ENCODE measurements at places on chromosomes 2 and 18.

GRCh38 chr2:36892805-36893204 is 73.5 kb downstream of the STRN start:
- DNase-seq = no peak
- H3K4me3 ChIP-seq = no peak overlapping the region
- H3K27ac ChIP-seq = peak overlapping the region; percentile 3
- H3K36me3 ChIP-seq = peaks cover 4% of the 10 kb centered on the region

GRCh38 chr18:417495-417894 is 83.0 kb downstream of the COLEC12 start:
- no peaks in the 10 kb centered on the region for H3K36me3 ChIP-seq
- peaks cover 26% of the 10 kb centered on the region for H3K27me3 ChIP-seq
- H3K4me1 ChIP-seq = no peaks in the 10 kb centered on the region
- H3K4me3 ChIP-seq = no peak overlapping the region
- no peak overlapping the region for H3K27ac ChIP-seq

DNA sequence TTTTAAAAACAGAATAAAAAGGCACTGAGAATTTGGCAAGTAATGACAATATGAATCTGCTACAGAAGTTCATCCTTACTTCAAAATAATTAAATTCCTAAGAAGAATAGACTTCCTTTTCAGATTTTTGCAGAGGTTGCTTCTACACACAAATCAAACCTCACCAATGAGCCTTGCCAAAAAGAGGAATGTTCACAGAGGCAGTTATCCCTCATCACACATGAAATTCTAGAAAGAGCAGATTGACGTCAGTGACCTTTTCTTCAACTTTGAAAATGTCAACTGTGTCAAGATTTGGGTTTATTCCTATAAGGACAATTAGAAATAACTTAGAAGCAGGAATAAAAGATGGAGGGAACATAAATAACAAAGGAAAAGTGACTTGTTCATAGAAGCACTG is 64.6 kb downstream of the MBD2 start:
- no peak for DNase-seq
- H3K36me3 ChIP-seq = peaks cover 11% of the 10 kb centered on the region
- peaks cover 15% of the 10 kb centered on the region for H3K4me1 ChIP-seq
- H3K4me3 ChIP-seq = no peak overlapping the region
- peak overlapping the region; percentile 43 for H3K27ac ChIP-seq

GRCh38 chr2:69181806-69182427 is 168.9 kb downstream of the ANTXR1 start:
- no peak for DNase-seq
- no peak overlapping the region for H3K27ac ChIP-seq
- H3K4me1 ChIP-seq = peaks cover 6% of the 10 kb centered on the region
- peaks cover 57% of the 10 kb centered on the region for H3K27me3 ChIP-seq
- H3K36me3 ChIP-seq = peaks cover 2% of the 10 kb centered on the region

GRCh38 chr2:38602136-38602731 is 494 bp downstream of the HNRNPLL start:
- H3K4me3 ChIP-seq = peak overlapping the region; percentile 96
- no peaks in the 10 kb centered on the region for H3K36me3 ChIP-seq
- peak; percentile 28 for DNase-seq
- H3K27me3 ChIP-seq = no peaks in the 10 kb centered on the region
- H3K27ac ChIP-seq = peak overlapping the region; percentile 98

GRCh38 chr18:78937166-78937565 is 42.5 kb upstream of the SALL3 start:
- H3K36me3 ChIP-seq = no peaks in the 10 kb centered on the region
- no peaks in the 10 kb centered on the region for H3K4me1 ChIP-seq
- H3K4me3 ChIP-seq = no peak overlapping the region
- H3K27ac ChIP-seq = no peak overlapping the region
- H3K27me3 ChIP-seq = peaks cover 26% of the 10 kb centered on the region
- no peak for DNase-seq

DNA sequence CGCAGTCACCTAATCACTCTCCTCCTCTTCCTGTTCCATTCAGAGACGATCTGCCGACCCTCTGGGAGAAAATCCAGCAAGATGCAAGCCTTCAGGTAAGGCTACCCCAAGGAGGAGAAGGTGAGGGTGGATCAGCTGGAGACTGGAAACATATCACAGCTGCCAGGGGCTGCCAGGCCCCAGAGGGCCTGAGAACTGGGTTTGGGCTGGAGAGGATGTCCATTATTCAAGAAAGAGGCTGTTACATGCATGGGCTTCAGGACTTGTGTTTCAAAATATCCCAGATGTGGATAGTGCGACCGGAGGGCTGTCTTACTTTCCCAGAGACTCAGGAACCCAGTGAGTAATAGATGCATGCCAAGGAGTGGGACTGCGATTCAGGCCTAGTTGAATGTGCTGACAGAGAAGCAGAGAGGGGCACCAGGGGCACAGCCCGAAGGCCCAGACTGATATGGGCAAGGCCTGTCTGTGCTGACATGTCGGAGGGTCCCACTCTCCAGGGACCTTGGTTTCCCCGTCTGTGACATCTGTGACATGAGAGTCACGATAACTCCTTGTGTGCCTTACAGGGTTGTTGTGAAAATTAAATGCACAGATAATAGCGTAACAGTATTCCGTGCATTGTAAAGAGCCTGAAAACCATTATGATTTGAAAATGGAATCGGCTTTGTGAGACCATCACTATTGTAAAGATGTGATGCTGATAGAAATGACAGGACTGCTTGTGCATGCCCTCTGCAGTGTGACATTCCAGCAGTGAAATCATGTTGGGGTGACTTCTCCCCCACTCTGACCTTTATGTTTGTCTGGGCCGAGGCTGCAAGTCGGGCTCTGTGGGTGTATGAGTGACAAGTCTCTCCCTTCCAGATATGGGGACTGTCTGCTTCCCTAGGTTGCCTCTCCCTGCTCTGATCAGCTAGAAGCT is 510 bp downstream of the IL1RN start:
- H3K4me3 ChIP-seq = no peak overlapping the region
- no peaks in the 10 kb centered on the region for H3K36me3 ChIP-seq
- no peak overlapping the region for H3K27ac ChIP-seq
- H3K4me1 ChIP-seq = peaks cover 10% of the 10 kb centered on the region

GRCh38 chr2:181753686-181754085 is 73.4 kb upstream of the NEUROD1 start:
- H3K27me3 ChIP-seq = peaks cover 67% of the 10 kb centered on the region
- no peak overlapping the region for H3K4me3 ChIP-seq
- peaks cover 5% of the 10 kb centered on the region for H3K36me3 ChIP-seq

GRCh38 chr2:216018709-216019108 is 5.4 kb upstream of the MREG start:
- H3K27me3 ChIP-seq = no peaks in the 10 kb centered on the region
- peaks cover 3% of the 10 kb centered on the region for H3K36me3 ChIP-seq
- H3K4me1 ChIP-seq = peaks cover 22% of the 10 kb centered on the region

GRCh38 chr2:85178980-85179411 is 45.8 kb downstream of the TCF7L1 start:
- DNase-seq = no peak
- H3K4me1 ChIP-seq = peaks cover 12% of the 10 kb centered on the region
- no peak overlapping the region for H3K4me3 ChIP-seq
- H3K36me3 ChIP-seq = peaks cover 3% of the 10 kb centered on the region

DNA sequence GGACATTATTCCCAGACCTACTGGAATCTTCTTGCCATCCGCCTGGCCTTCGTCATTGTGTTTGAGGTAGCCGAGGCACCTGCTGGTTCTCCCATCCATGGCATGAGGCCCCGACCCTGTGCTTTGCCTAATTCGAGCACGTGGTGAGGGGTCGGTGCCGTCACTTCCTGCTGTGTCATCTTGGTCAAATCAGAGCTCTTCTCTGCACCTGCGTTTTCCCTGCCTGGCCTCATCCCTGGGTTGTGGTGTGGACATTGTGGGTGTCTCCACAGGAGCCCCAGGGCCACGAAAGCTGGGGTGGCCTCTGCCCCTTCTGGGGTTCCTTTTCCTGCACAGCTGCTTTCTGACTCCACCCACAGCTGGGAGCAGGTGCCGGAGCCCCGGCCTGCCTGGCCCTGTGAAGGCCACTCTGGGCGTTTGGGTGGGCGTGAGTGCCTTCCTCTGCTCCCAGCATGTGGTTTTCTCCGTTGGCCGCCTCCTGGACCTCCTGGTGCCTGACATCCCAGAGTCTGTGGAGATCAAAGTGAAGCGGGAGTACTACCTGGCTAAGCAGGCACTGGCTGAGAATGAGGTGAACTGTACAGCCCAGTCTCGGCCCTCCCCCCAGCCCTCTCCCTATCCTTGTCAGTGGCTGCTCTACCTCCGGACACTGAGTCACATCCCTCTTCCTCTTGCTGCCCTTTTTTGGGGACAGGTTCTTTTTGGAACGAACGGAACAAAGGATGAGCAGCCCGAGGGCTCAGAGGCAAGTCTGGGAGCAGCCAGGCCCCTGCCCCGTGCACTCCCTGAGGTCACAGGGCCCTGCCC is 34.9 kb downstream of the ANO7 start:
- H3K27ac ChIP-seq = no peak overlapping the region
- H3K4me3 ChIP-seq = peak overlapping the region; percentile 43
- DNase-seq = no peak
- no peaks in the 10 kb centered on the region for H3K27me3 ChIP-seq

GRCh38 chr18:2192562-2192961 is 378.7 kb downstream of the METTL4 start:
- no peak overlapping the region for H3K27ac ChIP-seq
- no peaks in the 10 kb centered on the region for H3K36me3 ChIP-seq
- no peaks in the 10 kb centered on the region for H3K4me1 ChIP-seq
- no peaks in the 10 kb centered on the region for H3K27me3 ChIP-seq
- H3K4me3 ChIP-seq = no peak overlapping the region

DNA sequence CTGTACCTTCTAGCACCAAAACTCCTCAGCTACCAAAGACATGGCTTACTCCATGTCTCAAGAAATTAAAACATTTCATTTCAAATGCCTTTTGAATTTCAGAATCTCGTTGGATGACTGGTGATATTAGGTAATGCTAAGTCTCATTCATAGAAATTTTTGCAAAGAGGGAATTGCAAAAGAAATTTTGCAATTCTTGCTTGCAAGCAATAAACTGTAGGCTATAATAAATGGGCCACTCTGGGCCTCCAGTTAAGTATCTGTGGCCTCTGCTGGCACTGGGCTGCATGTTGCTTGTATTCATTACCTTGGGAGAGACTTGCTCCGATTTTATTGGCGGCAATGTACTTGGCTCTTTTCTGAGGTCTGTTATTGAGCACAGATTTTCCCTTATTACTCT is 2.8 kb upstream of the LCLAT1 start:
- peaks cover 19% of the 10 kb centered on the region for H3K4me1 ChIP-seq
- H3K4me3 ChIP-seq = no peak overlapping the region
- no peaks in the 10 kb centered on the region for H3K27me3 ChIP-seq
- peaks cover 2% of the 10 kb centered on the region for H3K36me3 ChIP-seq

- H3K27ac ChIP-seq = no peak overlapping the region
- H3K27me3 ChIP-seq = no peaks in the 10 kb centered on the region
- no peak overlapping the region for H3K4me3 ChIP-seq
- no peaks in the 10 kb centered on the region for H3K36me3 ChIP-seq
- DNase-seq = no peak
Measured at GRCh38 chr2:59041139-59041538, 800.0 kb upstream of the FANCL start.

DNA sequence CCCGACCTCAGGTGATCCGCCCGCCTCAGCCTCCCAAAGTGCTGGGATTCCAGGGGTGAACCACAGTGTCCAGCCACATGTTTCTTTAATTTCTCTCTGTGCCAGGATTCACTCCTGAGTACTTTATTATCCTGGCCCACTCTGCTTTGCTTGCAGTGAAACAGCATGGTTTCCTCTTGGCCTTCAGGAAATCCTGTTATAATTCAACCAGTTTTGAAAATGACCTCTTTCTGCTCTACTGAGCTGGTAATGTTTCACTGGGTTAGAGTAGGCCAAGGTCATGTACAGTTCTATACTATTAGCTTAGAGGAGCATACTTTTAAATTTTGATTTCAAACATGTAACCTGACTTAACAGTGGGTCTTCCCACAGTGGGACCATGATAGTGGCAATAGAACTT is 90.6 kb upstream of the PELI1 start:
- H3K27ac ChIP-seq = no peak overlapping the region
- H3K27me3 ChIP-seq = peaks cover 10% of the 10 kb centered on the region
- peaks cover 3% of the 10 kb centered on the region for H3K36me3 ChIP-seq
- H3K4me1 ChIP-seq = peaks cover 2% of the 10 kb centered on the region
- H3K4me3 ChIP-seq = no peak overlapping the region
- no peak for DNase-seq

- no peak overlapping the region for H3K4me3 ChIP-seq
- DNase-seq = no peak
- H3K36me3 ChIP-seq = no peaks in the 10 kb centered on the region
- H3K27me3 ChIP-seq = peaks cover 16% of the 10 kb centered on the region
Measured at GRCh38 chr2:205972113-205972512, 113.9 kb downstream of the INO80D start.

DNA sequence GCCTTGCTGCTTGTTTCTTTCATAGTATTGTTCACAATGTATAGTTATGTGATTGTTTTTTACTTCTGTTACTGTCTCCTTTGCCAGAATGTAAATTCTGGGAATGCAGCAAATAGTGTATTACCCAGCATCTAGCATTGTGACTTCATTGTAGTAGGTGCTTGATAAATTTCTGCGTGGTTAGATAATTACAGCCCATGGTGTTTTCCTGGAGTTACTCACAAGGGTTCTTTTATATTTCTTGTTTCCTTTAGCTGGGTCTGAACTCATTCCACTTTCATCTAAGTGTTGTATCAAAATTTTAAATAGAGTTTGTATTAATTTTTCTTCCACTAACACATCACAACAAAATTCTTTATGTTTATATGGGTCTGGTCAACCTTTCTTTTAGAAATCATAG is 132.6 kb downstream of the MAP4K4 start:
- H3K27ac ChIP-seq = peak overlapping the region; percentile 93
- H3K36me3 ChIP-seq = peaks cover 14% of the 10 kb centered on the region
- no peak for DNase-seq
- H3K27me3 ChIP-seq = no peaks in the 10 kb centered on the region
- peak overlapping the region; percentile 81 for H3K4me3 ChIP-seq

- no peaks in the 10 kb centered on the region for H3K4me1 ChIP-seq
- H3K4me3 ChIP-seq = no peak overlapping the region
- no peaks in the 10 kb centered on the region for H3K36me3 ChIP-seq
- no peaks in the 10 kb centered on the region for H3K27me3 ChIP-seq
Measured at GRCh38 chr2:101026253-101026701, 24.2 kb downstream of the RPL31 start.
